ENCODE measurements at places on chromosomes 3 and 15.

GRCh38 chr3:126542340-126543241 is 16.1 kb downstream of the C3orf22 start:
- no peak for DNase-seq

DNA sequence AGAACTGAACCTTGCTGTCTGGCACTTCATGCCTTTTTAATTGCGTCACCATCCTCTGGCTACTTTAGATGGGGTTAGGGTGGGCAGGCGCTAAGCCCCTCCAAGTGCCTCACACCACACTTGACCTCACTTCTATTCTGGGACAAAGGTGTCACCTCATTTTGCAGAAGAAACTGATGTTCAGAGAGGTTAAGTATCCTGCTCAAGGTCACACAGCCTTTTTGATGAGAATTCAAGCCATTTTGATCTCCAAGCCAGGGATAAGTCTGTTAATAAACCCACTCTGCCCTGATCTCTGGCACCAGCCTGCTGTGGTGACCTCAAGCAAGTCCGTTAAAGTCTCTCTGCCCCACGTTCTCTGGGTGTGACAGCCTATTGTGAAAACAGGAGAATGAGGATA is 58.8 kb upstream of the PRR23C start:
- no peak for DNase-seq

- no peak for DNase-seq
These were observed 136.1 kb upstream of the LMCD1 start for GRCh38 chr3:8365541-8365940.

GRCh38 chr3:160810362-160811236 is 54.6 kb downstream of the PPM1L start:
- peak; percentile 10 for DNase-seq

DNA sequence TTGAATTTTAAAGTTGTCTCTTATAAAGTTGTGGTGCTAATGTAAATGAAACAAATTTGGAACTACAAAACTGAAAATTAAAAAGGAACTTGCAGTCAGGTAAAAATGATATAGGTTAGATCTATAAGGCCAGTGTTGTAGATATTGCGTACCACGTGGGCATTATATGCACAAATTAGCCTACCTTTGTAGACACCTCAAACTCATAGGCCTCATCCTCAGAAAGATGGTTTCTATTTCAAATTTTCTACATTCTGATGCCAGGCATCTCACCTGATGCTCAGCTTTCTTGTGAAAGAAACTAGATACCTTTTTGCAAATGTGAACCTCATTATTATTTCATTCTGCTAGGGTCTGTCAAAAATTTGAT is 25.6 kb downstream of the TMEM207 start:
- DNase-seq, result no peak
